ENCODE measurements at places on chromosomes 1 and 21.

DNA sequence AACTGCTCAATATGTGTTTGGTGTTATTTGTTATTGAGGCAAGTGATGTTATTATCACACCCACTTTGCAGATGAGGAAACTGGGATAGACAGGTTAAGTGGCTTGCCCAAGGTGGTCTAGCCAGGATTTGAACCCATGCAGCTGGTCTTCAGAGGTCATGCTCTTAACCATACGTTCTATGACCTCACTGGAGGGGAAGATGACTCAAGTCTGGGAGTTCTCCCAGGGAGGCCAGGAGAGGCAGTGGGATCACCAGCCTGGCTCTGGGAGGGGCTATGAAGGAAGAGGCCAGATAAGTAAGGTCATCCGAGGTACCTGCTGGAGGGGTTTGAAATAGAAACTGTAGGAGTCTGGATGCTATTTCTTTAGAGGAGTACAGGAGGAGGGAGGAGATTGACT, 95.3 kb downstream of the NAV1 start:
- no peak for DNase-seq

DNA sequence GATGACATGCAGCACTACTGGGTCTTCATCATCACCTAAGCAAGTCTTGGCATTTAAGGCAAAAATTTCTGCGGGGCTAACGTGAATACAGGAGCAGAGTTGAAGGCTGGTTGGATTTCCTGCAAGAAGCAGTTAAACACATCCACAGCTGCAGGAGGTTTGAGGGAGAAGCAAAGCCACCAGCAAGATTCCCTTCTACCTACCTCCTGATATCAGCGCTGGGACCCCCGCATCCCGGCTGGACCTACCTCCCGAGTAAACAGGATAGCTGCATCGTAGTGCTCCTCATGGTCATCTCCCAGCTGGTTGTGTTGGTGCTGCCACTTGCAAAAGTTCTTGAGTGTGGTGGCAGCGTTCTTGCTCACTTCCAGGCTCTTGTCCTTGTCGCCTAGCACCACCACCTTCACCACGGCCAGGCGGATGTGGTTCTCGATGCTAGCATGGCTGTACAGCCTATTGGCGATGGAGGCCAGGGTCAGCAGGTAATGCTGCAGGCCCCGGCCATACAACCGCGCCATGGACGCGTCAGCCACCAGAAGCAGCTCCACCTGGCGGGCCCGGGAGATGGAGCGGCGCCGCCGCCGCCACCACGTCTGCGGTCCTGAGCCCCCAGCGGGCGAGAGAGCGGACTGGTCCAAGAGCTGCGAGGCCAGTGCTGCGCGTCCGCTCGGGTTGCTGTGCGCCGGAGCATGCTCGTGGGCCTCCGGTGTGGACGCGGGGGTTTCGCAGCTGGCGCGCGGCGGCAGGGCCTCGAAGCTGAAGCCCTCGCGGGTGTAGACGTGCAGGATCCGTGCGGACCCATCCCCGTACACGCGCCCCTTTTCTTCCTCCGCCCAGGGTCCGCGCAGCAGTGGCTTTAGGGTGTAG, 1.6 kb downstream of the ADAMTS5 start:
- DNase-seq, result no peak

GRCh38 chr1:210728437-210729149, 399.9 kb downstream of the HHAT start:
- DNase-seq, result no peak

GRCh38 chr1:15181564-15181963, 28.0 kb downstream of the TMEM51 start:
- DNase-seq, result no peak
